ENCODE measurements at places on chromosomes 2 and 18.

- DNase-seq: no peak
Measured at GRCh38 chr2:180938451-180938850, 42.0 kb upstream of the UBE2E3 start.

DNA sequence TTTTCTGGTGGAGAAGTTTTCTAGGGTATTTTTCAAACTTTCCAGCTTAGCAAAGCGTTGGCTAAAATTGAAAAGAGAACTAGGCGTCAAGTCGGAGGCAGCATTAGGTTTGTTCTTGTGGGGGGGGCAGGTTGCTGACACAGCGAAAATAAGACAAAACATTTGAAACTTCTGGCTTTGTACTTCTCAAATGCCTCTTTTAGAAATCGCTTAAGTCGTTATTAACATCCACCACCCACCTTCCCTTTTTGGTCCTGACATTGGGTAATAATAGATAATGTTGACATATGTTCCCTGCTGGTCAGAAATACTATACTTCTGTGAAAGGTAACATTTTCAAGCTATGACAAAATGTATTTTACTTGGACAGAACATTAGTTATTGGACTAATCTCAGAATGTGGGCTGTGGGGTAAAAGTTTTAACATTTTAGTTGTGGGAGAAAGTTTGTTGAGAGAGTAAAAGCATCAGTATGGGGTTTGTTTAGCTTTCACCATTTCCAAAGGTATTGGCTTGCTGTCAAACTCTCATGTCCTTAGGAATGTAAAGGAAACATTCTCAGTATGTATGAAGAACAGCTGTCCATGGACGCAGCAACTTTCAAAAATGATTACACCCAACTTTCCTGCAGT is 88.1 kb upstream of the ZEB2 start:
- DNase-seq: no peak

DNA sequence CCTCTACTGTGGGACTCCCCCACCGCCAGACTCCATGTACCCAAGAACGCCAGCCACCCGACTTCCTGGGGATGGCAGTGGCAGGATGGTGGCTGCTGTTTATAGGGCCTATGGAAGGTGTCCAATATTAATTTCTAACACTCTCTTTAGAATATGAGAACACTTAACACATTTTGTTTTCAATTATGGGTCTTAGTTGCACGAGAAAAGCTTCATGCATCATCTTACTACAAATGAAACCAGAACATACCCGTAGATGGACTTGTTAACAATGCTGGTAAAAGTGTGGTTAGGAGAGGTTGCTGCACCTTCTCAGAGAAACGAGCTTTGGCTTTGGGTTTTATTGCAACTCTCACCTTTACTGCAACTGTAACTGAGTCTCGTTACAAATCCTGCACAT is 335.6 kb upstream of the ID2 start:
- DNase-seq: peak; percentile 5

- no peak for DNase-seq
Measured at GRCh38 chr2:9793156-9793917, 49.9 kb upstream of the TAF1B start.

DNA sequence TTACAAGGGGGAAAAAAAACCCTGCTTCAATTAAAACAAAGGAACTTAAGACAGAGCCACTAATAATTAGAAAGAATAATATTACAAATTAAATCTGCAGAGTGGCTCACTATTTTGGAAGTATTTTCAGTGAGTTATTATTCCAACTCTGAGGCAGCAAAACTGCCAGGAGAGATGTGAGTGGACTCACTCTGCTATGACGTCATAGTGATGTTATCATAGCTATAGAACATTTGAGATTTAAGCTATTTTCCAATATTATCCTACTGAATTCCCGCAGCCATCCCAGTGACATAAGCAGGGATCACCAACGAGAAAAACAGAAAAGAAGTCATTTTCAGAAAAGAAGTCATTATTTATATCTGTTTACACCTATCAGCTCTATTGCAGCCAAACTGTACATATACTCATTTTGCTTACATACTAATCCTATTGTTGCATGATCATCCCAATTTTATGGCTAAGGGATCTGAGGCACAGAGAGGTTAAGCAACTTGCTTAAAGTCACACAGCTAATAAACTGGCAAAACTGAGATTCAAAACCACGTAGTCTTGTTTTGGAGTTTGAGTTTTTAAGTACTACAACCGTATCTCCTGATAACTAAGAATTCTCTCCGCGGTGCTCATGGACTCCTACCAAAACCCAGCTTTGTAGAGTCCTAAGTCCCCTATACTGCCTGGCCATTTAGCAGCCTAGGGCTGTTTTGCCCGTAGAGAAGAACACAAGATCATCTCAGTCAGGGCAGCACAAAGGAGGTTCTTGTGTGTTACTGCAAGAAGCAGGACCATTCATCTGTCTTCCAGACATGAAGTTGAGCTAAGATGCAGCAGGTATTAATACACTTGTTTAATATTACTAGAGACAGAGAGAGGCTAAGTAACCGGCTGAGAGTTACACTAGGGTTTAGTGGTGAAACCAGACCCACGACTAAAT is 299.8 kb downstream of the TCF4 start:
- no peak for DNase-seq

DNA sequence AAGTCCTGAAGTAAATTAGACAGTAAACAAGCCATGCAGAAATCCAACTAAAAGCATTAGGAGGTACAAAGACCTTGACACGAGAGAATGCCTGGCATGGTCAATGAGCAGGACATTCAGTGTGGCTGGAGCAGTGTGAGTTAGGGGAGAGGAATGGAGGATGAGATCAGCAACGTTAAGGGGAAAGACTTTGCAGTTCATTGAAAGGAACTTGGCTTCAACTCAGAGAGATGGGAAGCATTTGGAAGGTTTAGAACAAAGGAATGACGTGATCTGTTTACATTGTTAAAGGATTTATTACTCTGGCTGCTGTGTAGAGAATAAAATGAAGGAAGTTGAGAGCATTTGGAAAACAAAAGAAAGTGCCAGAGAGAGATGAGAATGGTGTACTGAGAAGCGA is 621.3 kb downstream of the XIRP2 start:
- peak; percentile 94 for DNase-seq

GRCh38 chr2:42132191-42132965 is 36.8 kb upstream of the EML4 start:
- no peak for DNase-seq

GRCh38 chr2:1406434-1406833 is 6.8 kb upstream of the TPO start:
- no peak for DNase-seq

DNA sequence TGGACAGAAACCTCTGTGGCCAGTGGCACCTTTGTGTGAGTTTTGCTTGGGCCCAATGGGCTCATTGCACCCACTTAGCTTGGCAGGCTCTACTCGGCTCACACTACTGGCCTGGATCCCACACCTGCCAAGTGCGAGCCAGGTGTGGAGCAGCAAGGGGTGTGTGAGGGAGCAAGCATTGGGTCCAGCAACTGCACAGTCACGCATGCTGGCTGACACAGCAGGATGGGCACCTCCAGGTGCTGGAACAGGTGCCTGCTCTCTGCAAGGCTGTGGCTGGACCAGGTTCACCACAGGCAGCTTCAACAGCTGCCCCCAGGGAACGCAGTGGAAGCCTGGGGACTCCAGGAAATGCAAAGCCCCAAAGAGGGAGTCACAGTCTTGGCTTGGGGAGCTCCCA is 94.2 kb downstream of the DOK6 start:
- DNase-seq: no peak

- DNase-seq: no peak
Measured at GRCh38 chr2:73133566-73134197, 20.9 kb upstream of the RAB11FIP5 start.

- no peak for DNase-seq
Measured at GRCh38 chr2:184890311-184890710, 292.0 kb downstream of the ZNF804A start.

- DNase-seq: peak; percentile 88
Measured at GRCh38 chr18:48605408-48605845, 66.6 kb downstream of the CTIF start.

- DNase-seq: peak; percentile 21
Measured at GRCh38 chr2:2942906-2943305, 434.7 kb downstream of the EIPR1 start.

DNA sequence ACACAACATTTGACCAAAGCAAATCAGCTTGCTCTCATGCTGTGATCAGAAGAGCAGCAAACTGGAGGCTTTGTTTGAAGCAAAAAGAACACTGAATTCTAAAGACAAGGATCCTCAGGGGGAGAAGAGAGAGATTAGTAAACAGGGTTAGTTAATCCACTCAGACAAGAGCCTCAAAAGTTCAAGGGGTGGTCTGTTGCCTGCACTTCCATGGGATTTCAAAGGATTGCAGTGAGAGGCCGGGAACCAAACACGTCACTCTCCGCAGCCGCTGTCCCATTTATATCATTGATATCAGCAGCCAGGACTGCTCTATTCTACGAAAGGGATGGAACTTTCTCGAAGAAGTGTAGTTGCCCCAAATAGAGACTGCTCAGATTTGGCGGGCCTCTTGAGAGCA is 97.8 kb upstream of the SP3 start:
- DNase-seq: no peak

GRCh38 chr2:217465100-217465499 is 537.7 kb downstream of the TNS1 start:
- no peak for DNase-seq

DNA sequence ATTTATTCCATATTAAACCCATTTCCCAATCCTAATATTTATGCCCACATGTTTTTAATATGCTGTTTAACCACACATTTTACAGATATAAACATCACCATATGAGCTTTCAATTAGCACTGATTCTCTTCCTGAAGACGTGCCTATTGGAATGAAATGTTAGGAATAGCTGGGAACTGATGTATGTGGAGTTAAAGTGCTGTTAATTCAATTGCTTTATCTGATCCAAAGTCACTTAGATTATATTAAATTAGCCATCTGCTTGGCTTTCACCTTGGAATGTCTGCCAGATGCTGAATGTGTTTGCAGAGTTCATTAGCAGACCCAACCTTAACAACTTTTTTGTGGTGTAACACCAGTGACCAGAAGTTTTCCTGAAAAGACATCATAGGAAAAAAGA is 942.9 kb upstream of the KLHL29 start:
- DNase-seq: no peak

DNA sequence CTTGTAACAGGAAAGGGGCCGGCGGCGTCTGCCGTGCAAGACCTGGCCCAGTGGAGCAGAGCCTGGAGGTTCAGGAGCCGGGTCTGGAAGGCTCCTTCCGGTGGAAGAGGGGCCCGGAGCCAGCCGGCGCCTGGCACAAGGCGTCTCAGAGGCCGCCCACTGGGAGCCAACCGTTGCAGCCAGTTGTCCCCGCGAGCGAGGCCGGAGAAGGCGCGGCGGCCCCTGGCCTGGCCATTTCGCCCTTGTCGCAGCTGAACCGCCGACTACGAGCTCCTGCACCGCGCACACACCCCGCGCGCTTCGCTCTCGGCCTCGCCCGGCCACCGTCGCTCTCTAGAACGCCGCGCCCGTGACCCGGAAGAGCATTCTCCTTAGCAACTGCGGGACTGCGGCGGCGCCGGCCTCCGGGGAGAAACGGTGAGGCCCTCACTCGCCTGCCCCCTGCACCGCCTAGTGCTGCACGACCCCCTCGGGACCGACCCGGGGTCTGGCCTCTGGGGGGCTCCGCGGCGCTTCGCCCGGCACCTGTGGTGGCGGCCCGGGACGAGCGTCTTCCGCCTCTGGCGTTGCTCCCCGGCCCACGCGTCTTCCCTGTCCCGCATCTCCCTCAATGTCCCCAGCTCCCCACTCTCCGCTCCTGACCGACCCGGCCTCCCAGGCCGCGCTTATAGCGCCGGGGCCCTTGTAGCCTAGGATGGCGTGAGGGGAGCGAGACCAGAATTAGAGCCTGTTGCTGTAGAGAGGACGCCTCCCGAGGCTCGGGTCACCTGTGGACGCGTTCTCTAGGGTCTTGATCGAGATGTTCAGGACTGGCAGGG is at the start of gene DIS3L2:
TSS of gene DIS3L2 (plus strand) at position 365 of the 818 bp plus-strand sequence. CDS start 53,215 bp downstream, outside the sequence.
- peak; percentile 89 for DNase-seq

GRCh38 chr2:12488352-12489318 is 228.1 kb upstream of the TRIB2 start:
- no peak for DNase-seq

DNA sequence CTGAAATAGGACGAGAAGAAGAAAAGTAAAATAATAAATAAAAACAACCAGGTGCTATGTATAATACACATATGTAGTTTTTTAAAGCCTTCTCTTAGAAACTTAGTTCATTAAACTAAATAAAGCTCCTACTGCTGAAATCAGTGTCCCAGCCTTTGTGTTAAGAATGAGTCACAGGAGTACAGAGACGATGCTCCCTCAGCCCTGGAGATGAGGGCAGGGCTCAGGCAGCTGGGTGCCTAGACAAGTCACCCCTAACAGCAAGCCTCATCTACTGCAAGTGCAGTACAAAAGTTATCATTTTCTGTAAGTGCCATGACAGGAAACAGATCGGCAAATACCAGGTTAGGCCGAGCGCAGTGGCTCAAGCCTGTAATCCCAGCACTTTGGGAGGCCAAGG is 18.2 kb downstream of the KIDINS220 start:
- no peak for DNase-seq

GRCh38 chr18:2893676-2894075 is 46.9 kb downstream of the EMILIN2 start:
- DNase-seq: peak; percentile 46

- DNase-seq: peak; percentile 31
Measured at GRCh38 chr2:3209258-3209657, 168.4 kb downstream of the EIPR1 start.

DNA sequence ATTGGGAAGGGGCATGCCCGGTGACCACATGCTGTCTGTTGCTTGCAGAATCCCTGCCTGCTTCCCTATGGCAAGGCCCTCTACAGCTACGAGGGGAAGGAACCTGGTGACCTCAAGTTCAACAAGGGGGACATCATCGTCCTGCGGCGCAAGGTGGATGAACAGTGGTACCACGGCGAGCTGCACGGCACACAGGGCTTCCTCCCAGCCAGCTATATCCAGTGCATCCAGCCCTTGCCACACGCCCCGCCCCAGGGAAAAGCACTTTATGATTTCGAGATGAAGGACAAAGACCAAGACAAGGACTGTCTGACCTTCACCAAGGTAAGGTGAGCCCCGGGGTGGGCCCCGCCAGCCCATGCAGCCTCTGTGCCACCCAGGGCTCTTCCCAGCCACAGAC is 218.6 kb downstream of the SH3RF3 start:
- DNase-seq: no peak

DNA sequence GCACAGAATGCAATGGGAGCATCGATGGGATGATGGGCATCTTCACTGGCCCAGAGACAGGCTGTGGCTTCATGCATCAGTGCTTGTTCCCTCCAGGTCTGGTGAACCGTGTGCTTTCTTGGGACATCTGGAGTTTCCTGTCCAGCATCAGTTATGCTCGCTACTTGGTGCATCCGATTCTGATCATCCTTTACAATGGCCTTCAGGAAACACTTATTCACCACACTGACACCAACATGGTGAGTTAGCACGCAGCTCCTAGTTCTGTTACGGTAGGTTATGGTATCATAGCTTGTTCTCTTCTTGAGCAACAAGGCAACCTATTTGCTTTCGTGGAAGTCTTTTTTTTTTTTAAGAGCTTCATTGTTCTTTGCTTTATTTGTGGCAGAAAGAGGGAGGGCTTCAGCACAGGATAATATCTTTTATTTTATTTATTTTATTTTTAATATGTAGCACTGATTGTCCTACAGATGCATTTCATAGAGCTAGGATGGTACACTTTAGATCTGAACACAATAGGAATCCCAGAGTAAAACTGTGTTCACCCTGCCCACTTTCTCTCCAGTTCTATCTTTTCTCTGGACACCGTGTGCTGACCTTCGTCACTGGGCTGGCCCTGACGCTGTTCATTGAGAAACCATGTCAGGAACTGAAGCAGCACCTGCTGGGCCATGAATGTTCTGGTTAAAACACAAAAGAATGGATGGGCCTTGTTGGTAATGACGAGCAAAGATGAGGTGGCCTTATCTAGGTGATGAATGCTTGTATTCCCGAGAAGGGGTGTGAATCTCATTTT is 71.2 kb upstream of the SEC11C start:
- DNase-seq: no peak
